Stimulated activated memory B cell treated with anti-CD40 and anti-IgM and Interleukin-4, amounts not matched to agents 10 μg/mL and 1 μg/mL and 100 μg/mL, for 72 hours (primary cell): ENCODE measurements at places on chromosomes 3 and 15.
A peak's percentile ranks its signal among the peaks of the same experiment; 100 is the strongest.

GRCh38 chr3:128734523-128735189 is 8.7 kb downstream of the RAB7A start:
- ATAC-seq = no peak

- peak; percentile 26 for ATAC-seq
Observed at GRCh38 chr3:124558991-124559845, 171.0 kb upstream of the UMPS start.

DNA sequence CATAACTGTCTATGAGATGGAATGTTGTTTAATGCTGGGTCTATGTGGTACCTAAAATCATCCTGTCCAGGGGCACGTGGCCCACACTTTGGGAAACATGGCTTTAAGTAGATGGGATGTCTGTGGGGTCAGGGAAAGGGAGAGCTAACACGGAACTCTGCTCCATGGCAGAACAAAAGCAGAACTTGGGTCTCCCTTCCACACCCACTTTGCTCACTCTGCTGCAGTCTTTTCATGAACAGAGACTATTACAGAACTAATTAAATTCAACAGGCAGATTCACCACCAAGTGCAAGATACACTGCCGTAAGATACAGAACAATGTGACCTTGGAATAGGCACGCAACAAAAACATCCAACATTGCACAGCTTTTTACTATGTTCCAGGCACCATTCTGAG is 28.2 kb downstream of the POPDC2 start:
- ATAC-seq = no peak

DNA sequence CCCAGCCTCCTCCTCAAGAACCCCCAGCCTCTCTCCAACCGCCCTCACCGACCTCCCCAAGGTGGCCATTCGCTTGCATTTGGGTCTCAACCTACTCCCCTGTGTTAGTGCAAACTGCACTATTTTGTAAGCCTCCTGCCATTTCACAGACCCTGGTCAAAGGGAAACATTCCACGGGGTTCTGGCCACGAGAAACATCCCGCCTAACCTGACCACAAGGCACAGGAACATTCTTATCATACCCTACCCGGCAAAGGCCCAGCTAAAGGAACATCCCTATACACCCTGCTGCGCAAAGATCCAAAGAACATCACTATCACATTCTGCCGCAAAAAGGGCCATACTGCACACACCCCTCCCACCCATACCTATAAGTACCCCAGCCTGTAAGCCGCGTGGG is 22.9 kb downstream of the RPSA start:
- no peak for ATAC-seq

- ATAC-seq = no peak
Observed at GRCh38 chr15:92391640-92392039, 2.0 kb upstream of the ST8SIA2 start.

DNA sequence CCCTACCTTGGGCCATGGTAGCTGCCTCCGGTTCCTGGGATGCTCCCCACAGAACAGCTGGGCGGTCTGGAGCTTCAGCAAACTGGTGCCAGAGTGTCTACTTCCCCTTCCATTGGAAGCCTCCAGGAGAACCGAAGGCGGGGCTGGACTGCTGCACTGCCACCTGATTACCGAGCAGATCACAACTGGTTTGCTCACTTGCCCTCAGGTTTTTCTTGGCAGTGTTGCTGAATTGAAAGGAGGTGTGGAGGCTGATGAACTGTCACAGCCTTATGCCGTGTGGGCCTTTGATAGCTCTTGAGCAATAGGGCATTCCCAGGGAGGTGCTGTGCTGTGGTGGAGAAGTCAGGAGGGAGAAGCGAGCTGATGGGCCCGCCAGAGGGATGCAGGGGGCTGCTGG is at the start of gene TGM5:
Gene TGM5 (minus strand): TSS at position 95 of the 400 bp plus-strand sequence. CDS start 79 bp downstream, at position 16.
- ATAC-seq = no peak

- ATAC-seq = no peak
Observed at GRCh38 chr3:194996746-194997145, 274.2 kb downstream of the XXYLT1 start.

GRCh38 chr15:76994001-76994400 is 925 bp upstream of the PSTPIP1 start:
- no peak for ATAC-seq

GRCh38 chr3:130811557-130811956 is 64.9 kb upstream of the PIK3R4 start:
- no peak for ATAC-seq

DNA sequence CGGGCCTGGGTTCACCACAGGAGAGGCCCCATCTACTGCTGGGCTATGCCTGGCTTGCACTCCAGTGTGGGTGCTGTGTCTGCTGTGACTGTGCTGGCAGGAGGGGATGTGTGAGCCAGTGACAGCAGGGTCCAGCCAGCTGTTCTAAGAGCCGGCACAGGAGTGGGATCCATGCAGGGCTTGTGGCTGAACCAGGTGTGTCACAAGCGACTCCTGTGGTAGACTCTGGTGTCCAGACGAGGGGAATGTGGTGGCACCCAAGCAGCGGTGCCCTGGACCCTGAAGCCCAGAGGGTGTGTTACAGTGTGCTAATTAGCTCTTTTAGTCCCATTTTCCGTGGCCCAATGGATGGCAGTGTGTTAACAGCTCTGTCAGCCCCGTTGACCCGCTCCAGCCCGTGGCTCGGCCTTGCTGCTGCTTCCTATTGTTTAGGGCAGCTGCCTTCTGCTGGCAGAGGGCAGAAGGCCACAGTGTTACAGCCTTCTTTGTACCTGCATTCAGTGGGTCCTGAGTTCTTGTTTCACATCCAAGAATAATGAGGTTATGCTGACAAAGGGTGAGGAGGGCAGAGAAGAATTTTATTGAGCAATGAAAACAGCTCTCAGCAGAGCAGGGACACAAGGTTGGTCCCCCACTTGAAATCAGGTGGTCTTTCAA is 78.5 kb upstream of the RNU6-1 start:
- no peak for ATAC-seq

GRCh38 chr15:69315402-69316110 is 16.8 kb downstream of the PAQR5 start:
- no peak for ATAC-seq

DNA sequence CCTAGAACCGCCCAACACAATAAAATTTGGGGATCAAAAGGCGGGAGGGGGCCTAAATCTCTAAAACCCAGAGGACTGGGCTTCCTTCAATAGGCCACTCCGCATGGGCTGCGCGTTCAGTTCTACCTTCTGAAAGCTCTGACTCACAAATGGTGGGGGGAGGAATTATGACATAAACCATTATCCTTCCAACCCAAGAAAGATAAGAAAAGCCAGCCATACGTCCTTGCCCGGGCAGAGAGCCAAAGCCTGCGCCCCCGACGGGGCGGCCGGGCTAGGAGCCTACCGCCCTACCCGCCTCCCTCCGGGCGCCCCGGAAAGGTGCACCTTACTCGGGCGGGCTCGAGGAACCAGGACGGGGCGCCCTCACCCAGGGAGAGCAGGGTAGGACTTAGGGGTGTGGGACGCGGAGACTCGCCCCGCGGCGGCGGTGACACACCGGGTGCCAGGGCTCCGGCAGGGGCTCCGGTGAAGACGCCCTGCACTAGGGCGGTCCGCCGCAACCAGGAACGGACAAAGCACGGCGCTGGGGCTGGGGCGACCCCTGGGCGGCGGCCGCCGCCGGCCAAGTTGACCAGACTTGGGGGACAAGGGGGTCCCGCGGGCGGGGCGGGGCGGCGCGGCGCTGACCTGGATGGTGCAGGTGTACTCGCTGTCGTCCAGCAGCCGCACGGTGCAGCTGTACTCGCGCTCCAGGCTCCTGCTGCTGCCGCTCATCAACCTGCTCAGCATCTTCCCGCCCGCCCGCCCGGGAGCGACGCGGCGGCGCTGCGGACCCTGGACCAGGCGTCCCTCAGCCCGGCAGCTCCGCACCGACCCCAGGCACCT is 534 bp downstream of the FRMD5 start:
- peak; percentile 60 for ATAC-seq

DNA sequence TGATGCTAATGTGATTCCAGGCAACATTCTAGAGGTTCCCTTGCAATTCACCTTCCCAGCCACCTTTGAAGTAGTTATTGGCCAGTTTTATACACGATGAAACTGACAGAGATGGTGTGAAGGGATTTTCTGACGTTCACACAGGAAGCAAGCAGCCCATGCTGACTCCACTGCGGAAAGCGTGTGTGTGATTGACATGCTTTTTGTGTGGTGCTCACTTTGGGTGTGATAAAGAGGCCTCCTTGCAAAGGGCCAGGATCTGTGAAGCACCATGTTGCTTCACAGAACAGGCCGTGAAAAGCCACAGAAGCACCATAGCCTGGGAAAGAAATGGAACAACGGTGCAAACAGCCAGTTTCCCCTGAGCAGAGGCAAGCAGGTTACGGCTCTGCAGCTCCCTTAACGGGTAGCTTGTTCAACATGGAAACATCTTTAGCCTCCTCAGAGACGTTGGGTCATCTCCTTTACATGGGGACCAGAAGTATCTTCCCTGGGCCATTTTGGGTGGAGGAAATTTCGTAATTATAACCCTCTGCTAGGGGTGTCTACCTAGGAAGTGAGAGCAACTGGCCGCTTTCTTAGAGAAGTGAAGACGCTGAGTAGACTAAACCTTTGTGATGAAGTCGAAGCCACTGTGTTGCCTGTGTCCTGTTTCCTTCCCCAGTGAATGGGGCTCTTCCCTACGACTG is 108.5 kb downstream of the APBA2 start:
- ATAC-seq = no peak

DNA sequence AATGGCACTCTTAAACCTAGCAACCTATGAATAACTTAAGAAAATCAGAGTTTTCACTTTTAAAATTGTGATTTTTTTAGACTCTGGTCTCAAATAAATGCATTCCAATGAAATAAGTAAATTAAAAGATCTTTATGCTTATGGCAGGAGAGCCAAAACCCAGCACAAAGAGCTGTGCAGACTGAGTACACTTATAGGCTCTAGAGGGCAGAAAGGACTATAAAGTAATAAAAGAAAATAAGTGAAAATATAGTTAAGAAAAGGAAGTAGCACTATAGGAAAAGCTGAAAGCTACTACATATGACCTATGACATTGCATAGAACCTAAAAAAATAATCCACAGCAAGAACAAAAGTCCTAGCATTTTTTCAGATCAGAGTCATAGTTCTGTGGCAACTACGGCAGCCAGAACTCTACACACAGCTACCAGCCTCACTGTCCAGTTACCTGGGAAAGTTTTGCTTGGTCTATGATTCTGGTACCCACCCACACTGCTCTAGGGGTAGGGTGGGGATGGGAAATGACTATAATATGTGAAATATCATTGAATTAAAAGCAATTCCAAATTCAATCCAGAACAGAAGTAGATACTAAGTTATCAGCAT is 30.5 kb downstream of the CLASP2 start:
- ATAC-seq = no peak

GRCh38 chr15:82551646-82552247 is 11.5 kb upstream of the RPS17 start:
- peak; percentile 73 for ATAC-seq

DNA sequence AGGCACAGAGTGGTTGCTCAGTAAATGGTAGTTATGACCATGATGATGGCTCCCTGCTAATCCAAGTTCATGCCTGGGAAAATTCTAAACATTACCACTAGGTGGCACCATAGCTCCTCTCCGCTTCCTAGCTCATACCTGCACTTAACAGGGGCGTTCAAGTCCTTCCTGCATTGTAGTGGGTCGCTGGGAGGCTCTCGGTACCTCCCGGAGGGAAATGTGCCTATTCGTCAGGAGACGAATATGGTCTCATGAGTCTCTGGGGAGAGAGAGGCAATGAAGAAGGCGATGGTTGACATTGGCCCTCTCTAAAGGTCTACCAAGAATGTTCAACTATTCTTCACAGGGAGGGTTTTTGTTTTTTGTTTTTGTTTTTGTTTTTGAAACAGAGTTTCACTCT is 10.9 kb downstream of the MESP1 start:
- peak; percentile 76 for ATAC-seq

DNA sequence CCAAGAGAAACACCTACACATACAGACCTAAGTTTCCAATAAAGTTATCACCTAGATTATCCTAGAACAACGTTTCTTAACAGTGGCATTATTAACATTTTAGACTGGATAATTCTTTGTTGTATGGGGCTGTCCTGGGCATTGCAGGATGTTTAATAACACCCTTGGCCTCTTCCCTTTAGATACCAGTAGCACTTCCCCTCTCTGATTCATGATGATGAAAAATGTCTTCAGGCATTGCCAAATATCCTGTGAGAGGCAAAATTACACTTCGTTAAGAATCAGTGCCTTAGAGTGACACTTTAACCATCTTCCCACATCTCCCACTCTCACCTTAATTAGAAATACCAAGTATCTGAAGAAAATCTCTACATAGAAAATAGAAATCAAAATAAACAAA is 352.6 kb downstream of the CGGBP1 start:
- no peak for ATAC-seq

GRCh38 chr3:87390353-87390752 is 114.0 kb upstream of the POU1F1 start:
- ATAC-seq = no peak

- ATAC-seq = no peak
Observed at GRCh38 chr3:40852712-40853111, 328.0 kb downstream of the ZNF621 start.

GRCh38 chr3:138089091-138089490 is 26.3 kb downstream of the DZIP1L start:
- no peak for ATAC-seq

- ATAC-seq = no peak
Observed at GRCh38 chr3:172617013-172617706, 93.7 kb downstream of the NCEH1 start.

DNA sequence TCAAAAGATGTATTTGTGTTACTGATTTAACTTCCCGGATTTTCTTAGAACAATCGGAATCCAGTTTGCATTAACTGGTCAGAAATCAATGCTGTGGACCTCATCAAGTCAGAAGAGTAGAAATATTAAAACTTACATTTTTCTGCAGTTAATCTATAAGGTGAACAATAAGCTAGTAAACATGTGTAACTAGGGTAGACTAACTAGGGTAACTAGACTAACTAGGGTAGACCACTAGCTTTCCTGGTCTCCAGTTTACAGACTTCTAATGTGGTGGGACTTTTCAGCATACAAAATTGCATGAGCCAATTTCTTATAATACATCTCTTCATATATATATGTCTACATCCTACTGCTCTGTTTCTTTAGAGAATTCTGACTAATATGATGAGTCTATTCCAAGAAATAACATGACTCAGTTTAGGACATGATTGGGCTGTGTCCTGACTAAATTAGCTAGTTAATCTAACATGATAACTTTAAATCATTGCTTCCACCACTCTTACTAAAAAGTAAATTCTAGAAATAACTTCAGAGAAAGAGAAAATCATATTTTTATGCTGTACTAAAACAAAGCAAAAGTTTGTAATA is 5.3 kb downstream of the PLSCR2 start:
- no peak for ATAC-seq

DNA sequence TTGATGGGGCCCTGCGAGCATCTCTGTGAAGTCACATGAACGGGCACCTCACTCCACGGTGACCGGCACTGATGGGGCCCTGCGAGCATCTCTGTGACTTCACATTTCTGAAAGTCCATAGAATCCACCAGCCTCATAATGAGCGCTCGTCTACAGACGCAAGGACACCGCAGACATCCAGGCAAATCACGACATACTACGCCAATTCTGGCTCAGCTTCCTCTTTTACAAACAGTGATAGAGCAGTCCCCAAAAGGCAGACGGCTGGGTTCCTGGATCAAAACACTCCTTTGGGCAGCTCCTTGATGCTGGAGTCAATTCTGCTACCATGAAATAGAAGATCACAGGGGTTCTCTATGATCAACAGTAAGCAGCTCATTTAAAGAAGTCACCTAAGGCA is 125.4 kb downstream of the XXYLT1 start:
- ATAC-seq = no peak

GRCh38 chr3:151293127-151293526 is 14.8 kb upstream of the P2RY14 start:
- no peak for ATAC-seq

- ATAC-seq = peak; percentile 53
Observed at GRCh38 chr3:30667280-30667651, 60.9 kb downstream of the TGFBR2 start.
